NCI-H524 treated with DMSO at 0.1 percent for 48 hours (cell line): ENCODE measurements at places on chromosomes 7 and 10.

DNA sequence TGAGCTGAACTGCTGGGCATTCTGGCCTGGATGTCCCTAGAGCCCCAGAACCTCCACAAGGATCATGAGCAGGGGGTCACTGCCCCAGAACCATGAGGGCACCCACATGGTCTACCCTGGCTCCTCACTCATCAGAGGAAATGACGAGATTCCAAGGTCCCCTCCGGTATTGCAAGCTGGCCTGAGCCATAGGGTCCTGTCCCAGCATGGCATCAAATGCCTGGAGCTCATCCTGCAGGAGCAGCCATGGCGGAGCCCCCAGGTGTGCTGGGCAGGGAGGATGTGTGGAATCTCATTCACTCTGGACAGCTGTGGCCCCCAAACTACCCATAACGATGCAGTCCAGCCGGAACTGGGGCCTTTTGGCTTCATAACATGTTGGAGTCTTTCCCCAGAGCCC is 66.6 kb upstream of the ANTXRL start:
- no peak for DNase-seq

DNA sequence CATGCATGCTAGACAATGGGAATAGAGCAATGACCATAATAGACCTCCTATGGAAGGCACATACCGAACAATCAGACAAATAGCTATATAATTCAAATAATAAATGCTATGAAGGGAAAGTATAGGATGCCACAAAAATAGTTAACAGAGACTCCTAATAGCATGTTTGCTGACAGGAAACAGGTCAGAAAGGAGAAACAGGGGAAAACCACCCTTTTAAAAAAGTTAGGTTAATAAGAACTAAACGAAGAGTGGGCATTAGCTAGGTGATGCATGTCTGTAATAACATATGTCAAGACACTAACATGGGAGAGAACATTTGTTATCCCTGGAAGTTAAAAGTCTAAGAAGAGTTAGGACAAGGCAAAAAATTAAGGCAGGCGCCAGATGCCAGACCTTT is 58.9 kb downstream of the ABI1 start:
- no peak for DNase-seq

DNA sequence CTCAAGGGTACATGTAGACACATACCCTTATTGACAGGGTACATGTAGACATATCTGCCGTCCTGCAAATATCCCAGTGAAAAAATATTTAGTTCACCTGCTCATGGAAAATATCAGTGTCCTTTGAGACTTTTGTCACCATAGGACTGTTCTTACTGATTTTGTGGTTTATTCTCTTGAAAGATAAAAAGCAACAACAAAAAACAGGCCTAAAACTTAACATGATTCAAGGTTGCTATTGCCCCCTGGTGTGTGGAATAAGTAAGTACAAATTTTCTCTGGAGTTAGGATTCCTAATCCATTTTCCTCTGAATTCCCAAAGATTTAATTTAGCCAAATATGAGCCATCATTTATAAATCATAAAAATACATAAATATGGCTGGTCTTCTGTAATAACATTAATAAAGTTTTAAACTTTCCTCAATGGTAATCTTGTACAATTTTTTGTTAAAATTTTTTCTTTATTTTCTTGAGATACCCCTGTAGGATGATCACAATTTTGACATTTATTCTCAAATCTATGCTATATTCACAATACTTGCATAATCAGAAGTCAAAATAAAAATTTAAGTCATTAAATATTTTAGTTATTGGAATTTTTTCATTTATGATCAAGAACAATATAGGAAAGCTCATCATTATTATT is 741.4 kb upstream of the POT1 start:
- no peak for DNase-seq

GRCh38 chr7:150370612-150371071 is 2.0 kb downstream of the REPIN1 start:
- DNase-seq, result no peak
